ENCODE measurements at places on chromosomes 11 and 22.

GRCh38 chr11:112004389-112004788, 20.8 kb upstream of the DLAT start:
- DNase-seq: no peak

GRCh38 chr22:36554098-36554497, 25.1 kb upstream of the EIF3D start:
- no peak for DNase-seq

DNA sequence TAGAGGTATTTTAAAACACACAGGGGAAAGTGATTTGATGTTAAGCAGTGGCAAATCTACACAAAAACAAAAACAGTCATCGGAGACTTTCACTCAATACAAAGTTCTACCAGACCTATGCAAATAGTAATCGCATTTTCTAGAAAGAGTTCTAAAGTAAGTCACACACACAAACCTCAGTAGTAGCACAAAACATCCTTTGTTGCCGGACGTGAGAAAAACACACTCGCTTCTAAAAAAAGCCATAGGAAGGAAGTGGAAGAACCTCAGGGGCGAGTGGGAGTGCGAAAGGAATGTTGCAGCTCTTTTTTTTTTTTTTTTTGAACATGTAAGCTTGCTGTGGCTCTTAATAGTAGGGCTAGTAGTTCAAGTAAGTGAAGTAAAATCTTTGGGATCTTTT, 88.9 kb downstream of the MAML2 start:
- no peak for DNase-seq

DNA sequence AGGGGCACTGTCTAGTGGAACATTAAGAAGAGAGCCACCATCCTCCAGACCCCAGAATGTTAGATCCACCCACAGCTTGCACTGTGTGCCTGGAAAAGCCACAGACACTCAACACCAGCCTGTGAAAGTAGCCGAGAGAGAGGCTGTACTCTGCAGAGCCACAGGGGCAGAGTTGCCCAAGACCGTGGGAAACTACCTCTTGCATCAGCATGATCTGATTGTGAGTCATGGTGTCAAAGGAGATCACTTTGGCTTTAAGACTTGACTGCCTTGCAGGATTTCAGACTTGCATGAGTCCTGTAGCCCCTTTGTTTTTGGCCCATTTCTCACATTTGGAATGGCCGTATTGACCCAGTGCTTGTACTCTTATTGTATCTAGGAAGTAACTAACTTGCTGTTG, 115.9 kb upstream of the CCDC179 start:
- DNase-seq: peak; percentile 9

- DNase-seq: no peak
These were observed 5.6 kb upstream of the LRFN4 start for GRCh38 chr11:66851239-66851596.

- no peak for DNase-seq
These were observed 18.0 kb downstream of the SDHAF2 start for GRCh38 chr11:61447601-61448551.

DNA sequence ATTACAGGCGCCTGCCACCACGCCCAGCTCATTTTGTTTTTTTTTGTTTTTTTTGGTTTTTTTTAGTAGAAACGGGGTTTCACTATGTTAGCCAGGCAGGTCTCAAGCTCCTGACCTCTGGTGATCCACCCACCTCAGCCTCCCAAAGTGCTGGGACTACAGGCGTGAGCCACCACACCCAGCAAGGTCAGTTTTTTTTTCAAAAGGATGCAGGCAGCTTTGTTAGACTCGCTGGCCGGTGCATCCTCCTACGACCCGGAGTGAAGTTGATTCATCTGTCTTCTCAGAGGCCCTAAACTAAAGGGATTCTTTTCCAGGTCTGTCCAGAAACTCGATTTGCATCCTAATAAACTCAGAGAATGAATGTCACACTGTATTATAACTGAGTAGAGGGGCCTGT, 182.3 kb downstream of the DBX1 start:
- no peak for DNase-seq

DNA sequence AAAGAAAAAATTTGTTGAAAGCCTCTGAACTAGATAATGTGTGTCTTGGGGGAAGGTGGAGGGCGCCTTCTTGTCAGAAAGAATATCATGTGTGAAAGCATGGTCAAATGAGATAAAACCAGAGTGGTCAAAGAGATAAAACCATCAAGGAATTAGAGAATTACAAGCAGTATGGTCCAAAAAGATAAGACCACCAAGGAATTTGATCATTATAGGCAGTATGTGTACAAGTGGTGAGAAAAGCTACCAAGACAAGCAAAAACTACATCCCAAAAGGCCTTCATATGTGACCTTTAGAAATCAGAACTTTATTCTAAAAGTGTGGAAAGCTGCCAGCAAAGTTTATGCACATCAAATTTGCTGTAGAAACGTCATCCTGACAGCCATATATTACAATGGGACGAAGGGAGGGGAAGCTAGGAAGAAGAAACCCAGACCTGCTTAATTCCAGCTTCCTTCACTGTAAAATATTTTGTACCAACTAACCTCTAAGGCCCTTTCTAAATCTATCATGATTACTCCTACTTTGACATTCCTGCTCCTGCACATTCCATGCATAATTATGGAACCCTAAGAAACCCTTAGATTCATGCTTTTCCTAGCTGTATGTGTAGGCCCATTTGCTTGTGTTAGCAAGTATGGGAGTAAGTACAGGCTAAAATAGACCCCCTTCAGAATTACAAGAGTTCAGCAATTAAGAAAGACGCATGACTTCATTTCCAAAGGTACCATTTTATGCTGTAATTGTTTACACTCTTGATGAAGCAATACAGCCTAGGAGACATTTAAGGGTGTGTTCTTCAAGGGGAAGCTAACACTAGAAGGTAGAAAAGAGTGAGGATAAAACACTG, 51.6 kb downstream of the LGR4 start:
- DNase-seq: no peak

DNA sequence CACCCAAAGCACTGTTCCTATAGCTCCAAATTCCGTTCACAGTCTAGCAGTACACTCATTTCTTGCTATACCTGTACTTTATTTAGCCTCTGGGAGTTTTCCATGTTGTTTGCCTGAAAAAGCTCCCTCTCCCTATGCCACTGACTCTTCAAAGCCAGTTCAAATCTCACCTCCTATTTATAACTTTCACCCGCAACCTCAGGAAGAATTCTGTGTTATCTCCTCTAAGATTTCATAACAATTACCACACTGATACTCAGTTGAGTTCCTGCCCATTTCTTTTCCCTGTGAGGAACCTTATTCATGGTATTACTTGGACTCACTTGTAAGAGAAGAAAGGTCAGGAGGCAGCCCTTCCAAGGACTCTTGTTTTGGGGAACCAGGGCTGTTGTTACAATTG, 25.2 kb downstream of the GDPD4 start:
- DNase-seq: no peak

GRCh38 chr11:73808052-73808451, 20.4 kb downstream of the MRPL48 start:
- no peak for DNase-seq

- no peak for DNase-seq
These were observed 132.1 kb upstream of the TTC12 start for GRCh38 chr11:113182288-113182687.

DNA sequence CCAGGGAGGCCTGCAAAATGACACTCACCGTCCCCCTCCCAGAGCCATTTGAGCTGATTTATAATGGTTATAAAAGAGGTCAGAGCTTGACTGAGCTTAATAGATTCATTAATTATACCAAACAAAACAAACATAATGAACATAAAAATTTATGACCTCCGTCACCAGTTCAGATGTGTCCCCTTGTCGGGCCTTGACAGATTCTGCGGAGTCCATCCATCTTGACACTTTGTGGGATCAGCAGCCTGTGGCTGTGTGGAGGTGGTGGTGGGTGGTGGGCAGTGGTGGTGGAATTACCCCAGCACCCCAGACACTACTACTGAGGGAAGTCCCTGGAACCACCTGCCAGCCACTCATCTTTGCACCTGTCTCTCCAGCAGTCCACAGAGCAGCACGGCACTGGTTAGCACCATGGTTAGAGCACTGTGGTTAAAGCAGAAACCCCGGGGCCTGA, 83.5 kb downstream of the DSCAML1 start:
- DNase-seq: no peak

GRCh38 chr22:20729194-20729593, 44.7 kb upstream of the SERPIND1 start:
- no peak for DNase-seq

DNA sequence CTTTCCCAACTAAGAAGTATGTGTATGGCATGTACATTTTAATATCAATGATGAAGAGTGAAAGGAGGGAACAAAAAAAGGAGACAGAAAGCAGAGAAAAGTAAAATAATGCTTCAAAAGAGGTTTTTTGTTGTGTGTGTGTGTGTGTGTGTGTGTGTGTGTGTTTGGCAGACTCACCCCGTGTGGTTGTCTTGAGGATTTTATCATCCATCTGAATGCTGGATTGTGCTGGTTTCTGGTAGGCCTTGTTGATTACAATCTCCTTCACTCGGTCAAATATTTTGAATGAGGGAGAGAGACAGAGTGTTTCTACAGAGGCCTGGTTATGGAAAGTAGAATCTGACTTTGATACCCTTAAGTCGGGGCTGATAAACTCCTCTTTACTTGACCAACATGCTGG, 128.5 kb downstream of the ENTHD1 start:
- no peak for DNase-seq

DNA sequence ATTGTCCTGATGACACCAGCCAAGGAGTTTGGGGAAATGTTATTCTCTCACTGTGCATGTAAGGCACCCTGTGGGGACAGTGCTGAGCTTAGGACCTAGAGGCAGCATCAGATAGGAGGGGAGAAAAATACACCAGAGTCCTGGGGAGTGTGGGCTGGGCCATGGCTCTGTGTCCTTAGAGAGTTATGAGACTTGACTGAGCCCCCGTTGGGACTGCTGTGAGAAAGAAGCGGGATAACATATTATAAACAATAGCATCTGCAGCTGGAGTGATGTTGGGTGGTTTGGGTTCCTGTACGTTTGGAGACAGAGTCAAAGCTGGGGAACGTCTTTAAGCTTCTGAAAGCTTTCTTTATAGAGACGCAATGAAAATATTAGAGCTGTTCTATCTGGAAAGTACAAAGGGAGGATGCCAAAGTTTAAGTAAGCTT, 90.9 kb upstream of the CRTAM start:
- DNase-seq: no peak

- no peak for DNase-seq
These were observed 9.9 kb upstream of the AIFM3 start for GRCh38 chr22:20957102-20957682.

GRCh38 chr11:60950024-60950423, 2.0 kb downstream of the SLC15A3 start:
- DNase-seq: no peak

DNA sequence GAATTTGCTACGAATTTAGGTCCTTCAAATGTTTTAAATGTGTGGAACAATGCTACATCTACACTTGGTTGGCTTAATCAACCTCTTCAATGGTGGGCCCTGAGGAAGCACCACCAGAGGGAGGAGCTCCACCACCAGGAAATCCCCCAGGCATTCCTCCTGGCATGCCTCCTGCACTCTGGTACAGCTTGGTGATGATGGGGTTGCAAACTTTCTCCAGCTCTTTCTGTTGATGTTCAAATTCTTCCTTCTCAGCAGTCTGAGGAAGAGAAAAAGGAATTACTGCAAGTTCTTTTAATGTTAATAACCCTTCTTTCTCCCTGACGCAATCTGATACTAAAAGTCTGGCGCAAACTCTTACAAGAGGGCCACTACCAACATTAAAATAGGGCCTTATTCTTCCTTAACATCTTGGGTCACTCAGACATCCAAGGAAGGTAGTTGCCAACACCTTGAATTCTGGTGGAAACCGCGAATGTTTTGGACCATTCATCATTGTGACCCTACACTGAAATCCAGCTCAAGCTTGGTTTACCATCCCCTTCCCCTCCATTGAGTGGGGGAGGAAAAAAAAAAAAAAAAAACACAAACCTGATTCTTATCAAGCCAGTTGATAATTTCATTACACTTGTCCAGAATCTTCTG, 4.2 kb downstream of the HSPA8 start:
- no peak for DNase-seq

GRCh38 chr11:28757725-28758515, 649.7 kb downstream of the METTL15 start:
- no peak for DNase-seq

GRCh38 chr11:4066910-4067309, 27.7 kb upstream of the RRM1 start:
- no peak for DNase-seq

- no peak for DNase-seq
These were observed 32.2 kb downstream of the ARRB1 start for GRCh38 chr11:75319035-75319877.

DNA sequence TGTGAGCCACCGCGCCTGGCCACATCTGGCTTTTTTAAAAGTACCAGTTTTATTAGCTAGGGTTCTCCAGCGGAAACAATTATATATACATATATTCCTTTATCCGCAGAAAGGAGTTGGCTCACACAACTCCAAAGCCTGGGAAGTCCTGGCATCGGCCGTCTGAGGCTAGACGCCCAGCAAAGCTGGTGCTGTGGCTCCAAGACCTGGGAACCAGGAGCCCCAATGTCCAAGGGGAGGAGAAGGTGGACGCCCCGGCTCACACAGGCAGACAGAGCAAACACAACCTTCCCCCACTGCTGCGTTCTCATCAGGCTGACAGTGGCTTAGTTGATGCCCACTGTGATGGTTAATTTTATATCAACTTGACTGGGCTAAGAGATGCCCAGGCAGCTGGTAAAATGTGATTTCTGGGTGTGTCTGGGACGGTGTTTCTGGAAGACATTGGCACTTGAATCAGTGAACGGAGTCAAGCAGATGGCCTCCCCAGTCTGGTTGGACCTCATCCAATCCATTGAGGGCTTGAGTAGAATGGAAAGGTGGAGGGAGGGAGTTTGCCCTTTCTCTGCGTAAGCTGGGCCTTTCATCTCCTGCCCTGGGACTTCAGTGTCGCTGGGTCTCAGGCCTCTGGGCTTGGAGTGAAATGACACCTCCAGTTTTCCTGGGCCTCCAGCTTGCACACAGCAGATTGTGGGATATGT, 904.4 kb downstream of the BRD1 start:
- DNase-seq: no peak

GRCh38 chr11:68424981-68425865, 35.3 kb upstream of the PPP6R3 start:
- no peak for DNase-seq

Data from T1000 (cell line).